ENCODE measurements at places on chromosomes 3 and 15. TPM values are rescaled to one million over a fixed set of nuclear protein-coding genes. Genes with fewer than 3 reads are reported as not detected.
A peak's percentile ranks its signal among the peaks of the same experiment; 100 is the strongest.

Gene PATL2
- 0.35 TPM for total RNA-seq

Gene SLC22A13
- 0.41 TPM for total RNA-seq

Gene CLDN11
- total RNA-seq = 2.0 TPM

- no peak for DNase-seq
These were observed 237.8 kb upstream of the GADL1 start for GRCh38 chr3:31132132-31132769.

Gene GREM1
- total RNA-seq = 0.07 TPM

DNA sequence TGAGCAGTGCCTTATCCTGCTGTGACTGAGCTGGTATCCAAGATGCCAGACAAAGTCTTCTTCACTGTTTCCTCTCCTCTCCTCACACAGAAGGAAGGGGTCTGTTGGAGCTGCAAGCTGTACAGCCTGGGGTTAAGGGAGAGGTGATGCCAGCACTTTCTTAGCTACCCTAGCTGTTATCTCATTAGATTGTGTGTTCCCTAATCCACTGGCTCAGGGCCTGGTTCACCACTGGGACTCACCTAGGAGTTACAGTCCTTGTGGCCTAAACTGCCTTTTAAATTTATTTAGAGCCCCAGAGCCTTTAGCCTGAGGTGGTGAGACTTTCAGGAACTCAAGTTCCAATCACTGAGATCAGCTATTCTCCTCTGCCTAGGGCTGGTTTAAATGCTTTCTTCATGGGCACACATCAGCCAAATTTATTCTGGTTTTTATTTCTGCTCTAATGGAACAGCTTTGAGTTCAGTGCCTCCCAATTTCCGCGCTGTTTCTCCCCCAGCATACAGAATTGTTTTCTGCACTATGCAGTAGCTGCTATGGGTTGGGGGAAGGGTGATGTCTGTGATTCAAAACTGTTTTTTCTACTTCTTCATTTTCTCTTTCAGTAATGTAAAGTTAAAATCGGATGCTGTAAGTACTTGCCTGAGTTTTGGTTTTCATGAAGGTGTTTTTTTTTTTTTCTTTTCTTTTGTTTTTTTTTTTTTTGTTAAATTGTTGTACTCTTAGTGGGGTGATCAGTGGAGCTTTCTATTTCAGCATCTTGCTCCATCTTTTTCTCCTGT lies 198.8 kb downstream of the DOCK3 start:
- DNase-seq = no peak

- DNase-seq = no peak
These were observed 55.1 kb upstream of the ACAD9 start for GRCh38 chr3:128824132-128824850.

DNA sequence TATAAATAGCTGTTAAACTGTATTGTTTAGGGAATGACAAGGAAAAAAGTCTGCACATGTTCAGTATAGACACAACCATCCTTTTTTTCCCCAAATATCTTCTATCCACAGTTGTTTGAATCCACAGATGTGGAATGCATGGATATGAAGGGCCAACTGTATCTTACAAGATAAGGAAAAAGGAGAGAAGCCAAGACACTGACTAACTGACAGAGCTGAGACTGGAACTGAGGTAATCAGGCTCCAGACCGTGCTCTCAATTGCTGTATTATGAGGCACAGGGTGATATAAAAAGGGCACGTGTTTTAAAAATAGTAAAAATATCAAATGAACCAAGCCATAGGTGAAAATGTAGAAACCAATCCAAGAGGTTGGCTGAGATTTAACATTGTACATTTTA lies 49.0 kb downstream of the DHX36 start:
- DNase-seq = no peak

DNA sequence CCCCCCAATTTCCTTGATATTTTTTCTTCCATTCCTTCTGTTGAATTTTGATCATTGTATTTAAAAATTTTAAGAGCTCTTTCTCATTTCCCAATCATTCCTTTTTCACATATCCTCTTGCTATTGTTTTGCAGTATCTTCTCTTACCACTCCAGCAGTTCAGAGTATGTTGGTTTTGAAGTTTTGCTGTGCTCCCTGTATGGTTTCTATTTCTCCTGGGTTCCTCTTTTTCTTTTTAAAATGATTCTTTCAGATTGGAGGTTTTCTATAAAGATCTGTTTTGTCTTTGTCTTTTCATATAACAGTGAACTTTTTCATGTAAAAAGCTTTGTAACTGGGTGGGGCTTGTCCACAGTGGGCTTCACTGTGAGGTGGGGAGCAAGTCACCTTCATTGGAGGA lies 12.8 kb downstream of the USP3 start:
- DNase-seq = no peak

Gene GRK7
- not detected for total RNA-seq

Gene MORC1
- total RNA-seq = not detected

DNA sequence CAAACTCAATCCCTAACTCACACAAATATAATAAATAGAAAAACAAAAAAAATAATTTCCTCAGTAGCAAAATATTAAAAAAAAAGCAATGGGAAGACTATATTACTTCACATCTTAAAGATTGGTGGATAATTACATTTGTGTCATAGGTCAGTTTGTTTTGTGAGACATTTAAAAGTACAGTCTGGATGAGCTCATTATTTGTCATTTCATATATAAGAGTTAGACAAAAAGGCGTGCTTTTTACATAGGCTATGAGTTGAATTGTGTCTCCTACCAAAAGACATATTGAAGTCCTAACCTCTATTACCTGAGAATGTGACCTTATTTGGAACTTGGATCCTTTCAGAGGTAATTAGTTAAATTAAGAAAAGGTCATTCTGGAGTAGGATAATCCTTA lies 710.1 kb upstream of the CBLB start:
- DNase-seq = no peak

DNA sequence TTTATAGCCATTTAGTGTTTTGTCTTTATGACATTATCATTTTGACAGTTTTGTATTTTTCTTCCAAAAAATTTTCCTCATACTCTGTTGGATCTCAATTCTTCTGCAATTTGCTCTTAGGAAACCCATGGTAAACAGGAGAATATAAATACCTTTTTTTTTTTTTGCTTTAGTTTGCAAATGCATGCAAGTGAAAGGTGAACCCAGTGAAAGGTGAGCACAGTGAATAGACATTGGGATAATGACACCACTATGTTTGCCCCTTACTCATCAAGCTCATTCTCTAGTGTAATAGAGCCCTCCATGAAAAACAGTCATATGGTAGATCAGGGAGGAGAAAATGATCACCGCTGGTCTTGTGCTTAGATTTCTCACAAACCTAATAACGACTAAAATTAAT lies 59.0 kb upstream of the TRPC1 start:
- no peak for DNase-seq

Gene ITPKA
- total RNA-seq = 1.3 TPM

- DNase-seq = no peak
These were observed 45.3 kb downstream of the ROPN1B start for GRCh38 chr3:126014252-126014651.

Gene SLC25A26
- 13.4 TPM for total RNA-seq

DNA sequence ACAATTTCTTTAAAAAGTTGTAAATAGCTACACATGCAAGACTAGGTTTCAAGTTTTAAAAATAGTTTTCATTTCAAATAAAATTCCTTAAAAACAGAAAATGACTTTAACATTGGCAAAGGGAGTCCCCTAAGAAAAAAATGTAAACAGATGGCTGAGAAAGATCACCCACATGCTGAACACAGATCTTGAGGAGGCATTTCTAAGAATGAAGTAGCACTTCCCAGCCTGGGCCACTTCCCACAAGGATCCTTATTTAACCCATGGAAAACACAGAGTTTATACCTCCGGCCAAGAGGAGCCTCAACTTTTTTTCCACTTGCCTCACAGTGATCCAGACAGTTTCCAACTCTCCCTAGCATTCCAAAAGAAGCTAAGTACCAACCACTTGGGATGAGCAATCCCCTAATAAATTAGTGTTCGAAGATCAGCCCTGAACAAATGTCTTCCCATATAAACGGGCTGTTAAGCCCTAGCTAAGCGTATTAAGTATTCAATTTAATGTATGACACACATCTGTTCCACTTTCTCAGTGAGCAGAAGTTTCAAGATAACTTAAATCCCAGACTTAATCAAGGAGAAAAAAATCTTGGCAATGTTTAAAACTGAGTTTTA lies 61.4 kb downstream of the GADL1 start:
- no peak for DNase-seq

Gene SENP5
- 44.4 TPM for total RNA-seq

Gene CNTN4
- total RNA-seq = 4.3 TPM

Gene SCN5A
- total RNA-seq = 1.2 TPM

GRCh38 chr15:81060907-81061306 lies 60.2 kb downstream of the TLNRD1 start:
- DNase-seq = no peak

Gene KBTBD12
- total RNA-seq = not detected

DNA sequence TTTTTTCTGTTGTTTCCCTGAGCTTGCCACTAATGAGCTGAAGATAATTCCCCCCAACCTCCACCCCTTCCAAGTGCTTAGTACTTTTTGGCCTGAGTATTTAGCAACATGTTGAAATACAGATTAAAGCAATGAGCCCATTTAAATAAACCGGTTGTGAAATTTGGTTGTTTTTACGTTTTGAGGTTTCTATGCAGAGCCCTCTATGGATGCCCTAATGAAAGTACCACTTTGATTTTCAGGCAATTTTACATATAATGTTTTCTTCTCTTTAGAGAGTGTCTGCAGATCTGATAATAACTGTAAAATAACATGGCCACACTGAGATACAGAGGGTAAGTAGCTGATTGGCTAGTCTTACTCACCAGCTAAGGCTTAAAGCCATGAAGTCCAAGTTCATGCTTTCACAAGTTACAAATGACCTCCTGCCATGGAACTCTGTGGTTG lies 139.4 kb upstream of the SLC7A14 start:
- DNase-seq = no peak

- DNase-seq = peak; percentile 40
These were observed at the start of gene ZBTB20 for GRCh38 chr3:115146418-115147328. Gene ZBTB20 (minus strand): TSS chr3:115147288.

- DNase-seq = peak; percentile 30
These were observed 12.9 kb downstream of the ZIC4 start for GRCh38 chr3:147393261-147393942.

- no peak for DNase-seq
These were observed 270.2 kb upstream of the THBS1 start for GRCh38 chr15:39310633-39311032.

DNA sequence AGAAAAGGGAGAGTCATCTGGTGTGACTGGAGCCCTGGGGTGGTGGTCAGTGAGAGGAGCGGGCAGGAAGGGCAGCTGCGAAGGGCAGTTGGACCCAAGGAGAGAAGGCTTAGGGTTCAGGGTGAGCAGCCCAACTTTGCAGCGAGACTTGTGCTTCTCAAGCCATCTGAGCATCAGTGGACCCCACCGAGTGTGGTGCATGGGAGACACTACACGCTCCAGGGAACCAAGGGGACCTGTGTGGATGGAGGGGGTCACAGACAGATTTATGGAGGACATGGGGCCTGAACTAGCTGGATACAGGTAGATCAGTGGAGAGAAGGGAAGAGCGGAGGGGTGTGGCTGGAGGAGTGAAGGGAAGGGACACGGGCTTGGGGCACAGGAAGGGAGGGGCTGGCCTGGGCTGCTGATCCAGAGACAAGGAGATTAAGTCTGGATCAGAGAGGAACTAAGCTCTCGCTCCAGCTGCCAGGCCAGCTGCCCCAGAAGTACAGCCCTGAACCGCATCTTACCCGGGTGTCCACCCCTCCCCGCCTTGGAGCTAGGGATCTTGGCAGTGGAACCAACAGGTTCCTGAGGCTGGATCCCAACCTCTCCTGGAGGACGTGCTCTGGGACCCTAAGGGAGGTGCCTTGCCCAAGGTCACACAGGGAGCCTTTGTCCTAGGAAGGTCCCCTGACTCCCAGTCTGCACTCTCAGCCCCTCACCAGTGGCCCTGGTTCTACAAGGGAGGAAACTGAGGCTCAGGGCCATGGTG lies 120.5 kb downstream of the CORO2B start:
- no peak for DNase-seq

GRCh38 chr3:112384769-112385168 lies 51.8 kb downstream of the CD200 start:
- no peak for DNase-seq

Gene BOC
- 130 TPM for total RNA-seq

Gene TMEM62
- 15.8 TPM for total RNA-seq

Gene CCR5
- not detected for total RNA-seq

Gene SNAPC5
- 22.9 TPM for total RNA-seq

Gene FOXB1
- 5.9 TPM for total RNA-seq

GRCh38 chr3:156488767-156489166 lies 66.2 kb downstream of the SSR3 start:
- no peak for DNase-seq

Gene CIB2
- 37.7 TPM for total RNA-seq

DNA sequence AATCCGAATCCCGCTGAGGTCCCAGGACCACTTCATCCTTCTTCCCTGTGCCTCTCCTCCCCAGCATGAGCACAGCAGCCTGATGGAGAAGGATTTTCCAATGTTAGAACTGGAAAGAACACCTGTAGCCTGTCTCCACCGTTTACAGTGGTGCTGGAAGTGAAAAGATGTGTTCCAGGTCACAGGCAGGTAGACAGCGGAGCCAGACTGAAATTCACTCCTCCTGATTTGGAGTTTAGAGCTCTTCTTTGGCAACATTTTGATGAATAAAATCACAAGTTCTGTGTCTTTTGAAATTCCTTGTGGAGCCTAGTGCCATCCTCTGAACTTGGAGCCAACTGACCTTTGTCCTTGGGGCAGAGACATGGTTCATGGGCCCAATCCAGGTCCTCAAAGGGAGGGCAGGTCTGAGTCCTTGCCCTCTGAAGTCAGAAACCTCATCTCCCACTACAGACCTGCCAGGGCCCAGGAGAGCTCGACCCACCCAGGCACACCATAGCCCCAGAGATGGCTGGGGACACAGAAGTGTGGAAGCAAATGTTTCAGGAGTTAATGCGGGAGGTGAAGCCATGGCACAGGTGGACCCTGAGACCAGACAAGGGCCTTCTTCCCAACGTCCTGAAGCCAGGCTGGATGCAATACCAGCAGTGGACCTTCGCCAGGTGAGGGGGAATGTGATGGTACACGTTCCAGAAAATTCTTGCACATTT lies at the start of gene RTP3:
Gene RTP3 (plus strand): TSS at position 421 of the 710 bp plus-strand sequence. CDS start 87 bp downstream, at position 508.
- DNase-seq = no peak

GRCh38 chr15:33131552-33132232 lies 62.8 kb downstream of the FMN1 start:
- DNase-seq = no peak

GRCh38 chr3:104291437-104291851 lies 1075.3 kb upstream of the ALCAM start:
- DNase-seq = no peak

Gene CTDSPL2
- total RNA-seq = 85.7 TPM
